CD8-positive, alpha-beta T cell (primary cell): ENCODE measurements at places on chromosomes 12 and 14.

DNA sequence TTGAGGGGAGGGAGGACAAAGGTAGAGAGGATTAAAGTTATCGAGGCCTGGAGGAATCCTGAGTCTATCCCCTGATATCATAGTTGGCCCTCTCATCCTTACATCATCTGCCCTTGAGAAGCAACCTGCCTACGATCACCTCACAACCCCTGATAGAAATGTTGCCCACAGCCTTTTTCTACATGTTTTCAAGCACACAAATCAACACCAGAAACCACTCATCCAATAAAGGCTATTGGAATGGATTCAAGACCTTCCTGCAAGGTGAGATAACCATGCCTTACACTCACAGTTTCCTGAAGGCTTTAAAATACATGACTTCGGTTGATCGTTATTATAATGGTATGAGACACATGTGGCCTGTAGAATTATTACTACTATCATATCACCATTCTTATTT is 175.7 kb upstream of the EGLN3 start:
- no peak for DNase-seq

DNA sequence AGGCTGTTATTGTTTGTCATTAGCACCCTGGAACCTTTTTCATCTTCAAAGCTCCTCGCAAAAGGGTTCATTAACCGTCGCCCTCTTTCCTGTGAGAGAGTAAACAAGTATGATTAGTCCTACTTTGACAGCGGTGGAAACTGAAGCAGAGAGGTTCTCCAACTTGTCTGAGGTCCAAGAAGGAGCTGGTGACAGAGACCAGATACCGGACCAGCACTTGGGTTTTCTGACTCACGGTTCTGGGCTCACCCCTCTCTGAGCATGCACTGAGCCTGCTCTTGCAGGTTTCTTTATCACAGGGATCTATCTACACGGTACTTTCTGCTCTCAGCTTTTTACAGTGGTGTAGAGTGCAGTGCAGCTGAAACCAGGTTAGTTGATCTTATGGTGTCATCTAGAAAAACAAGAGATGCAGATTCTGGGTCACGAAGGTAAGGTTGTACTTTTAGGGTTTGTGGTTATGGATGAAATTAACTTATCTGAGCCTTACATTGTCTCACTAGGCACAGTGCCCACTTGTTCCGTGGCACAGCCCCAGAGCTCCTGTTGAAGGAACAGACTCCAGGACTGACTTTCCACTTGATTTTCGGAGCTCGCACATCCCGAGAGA is 62.1 kb downstream of the PPP2R5C start:
- peak; percentile 58 for DNase-seq

GRCh38 chr12:32885831-32886230 is 10.7 kb downstream of the PKP2 start:
- DNase-seq, result no peak

DNA sequence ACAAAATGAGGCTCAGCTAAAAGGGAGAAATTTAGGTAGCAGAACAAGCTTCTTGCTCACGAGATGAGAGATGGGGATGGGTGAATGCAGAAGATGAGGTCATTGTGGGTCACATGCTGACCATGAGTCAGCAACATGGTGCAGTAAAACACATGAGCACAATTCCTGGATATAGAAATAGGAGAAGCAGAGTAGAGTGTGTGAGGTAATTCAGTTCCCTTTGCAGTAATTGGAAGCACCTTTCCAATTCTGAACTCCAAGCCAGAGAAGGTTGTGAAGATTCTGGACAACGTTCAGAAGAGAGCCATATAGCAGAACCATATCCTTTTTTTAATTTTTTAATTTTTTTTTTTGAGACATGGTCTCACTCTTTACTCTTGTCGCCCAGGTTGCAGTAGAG is 62.0 kb upstream of the LMNTD1 start:
- no peak for DNase-seq

DNA sequence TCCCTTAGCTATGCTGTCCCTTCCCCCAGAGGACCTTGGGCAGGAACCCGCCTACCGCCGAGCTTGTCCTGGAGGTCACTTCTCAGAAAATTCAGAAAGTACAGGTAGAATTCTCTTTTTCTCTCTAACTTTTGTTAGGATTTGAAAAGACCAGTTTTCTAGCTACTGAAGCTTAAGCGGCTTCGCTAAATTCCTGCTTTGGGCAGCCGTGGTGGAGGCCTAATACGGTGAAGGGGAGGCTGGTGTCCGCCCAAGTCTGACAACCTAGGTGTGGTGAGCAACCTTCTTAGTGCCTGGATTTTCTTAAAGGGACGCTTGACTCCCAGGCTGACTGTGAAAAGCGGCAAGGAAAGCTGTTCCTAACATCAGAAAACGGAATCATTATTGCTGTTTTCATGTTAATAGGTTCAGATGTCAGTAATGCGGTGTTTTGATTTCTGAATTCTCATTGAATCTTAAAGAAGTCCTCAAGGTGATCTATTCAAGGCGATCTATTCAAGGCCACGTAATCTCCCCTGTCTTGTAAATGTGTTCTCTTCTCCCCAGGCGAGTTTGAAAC is 835 bp downstream of the FGD4 start:
- DNase-seq, result no peak

GRCh38 chr12:124311292-124312109 is 16.6 kb downstream of the RFLNA start:
- DNase-seq, result no peak

GRCh38 chr12:75670216-75670615 is 158.8 kb upstream of the KRR1 start:
- DNase-seq, result no peak

GRCh38 chr14:101241807-101242278 is 319.5 kb upstream of the DIO3 start:
- DNase-seq, result no peak

DNA sequence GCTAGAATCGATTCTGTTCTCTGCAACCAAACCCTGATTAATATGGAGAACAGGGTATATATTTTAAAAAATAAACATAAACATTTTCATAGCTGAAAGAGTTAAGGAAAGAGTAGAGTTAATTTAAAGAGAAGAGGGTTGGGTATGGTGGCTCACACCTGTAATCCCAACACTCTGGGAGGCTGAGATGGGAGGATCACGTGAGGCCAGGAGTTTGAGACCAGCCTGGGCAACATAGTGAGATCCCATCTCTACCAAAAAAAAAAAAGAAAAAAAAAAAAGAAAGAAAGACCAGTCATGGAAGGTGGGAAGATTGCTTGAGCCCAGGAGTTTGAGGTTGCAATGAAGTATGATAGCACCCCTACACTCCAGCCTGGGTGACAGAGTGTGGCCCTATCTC is 25.5 kb downstream of the GTSF1 start:
- no peak for DNase-seq

DNA sequence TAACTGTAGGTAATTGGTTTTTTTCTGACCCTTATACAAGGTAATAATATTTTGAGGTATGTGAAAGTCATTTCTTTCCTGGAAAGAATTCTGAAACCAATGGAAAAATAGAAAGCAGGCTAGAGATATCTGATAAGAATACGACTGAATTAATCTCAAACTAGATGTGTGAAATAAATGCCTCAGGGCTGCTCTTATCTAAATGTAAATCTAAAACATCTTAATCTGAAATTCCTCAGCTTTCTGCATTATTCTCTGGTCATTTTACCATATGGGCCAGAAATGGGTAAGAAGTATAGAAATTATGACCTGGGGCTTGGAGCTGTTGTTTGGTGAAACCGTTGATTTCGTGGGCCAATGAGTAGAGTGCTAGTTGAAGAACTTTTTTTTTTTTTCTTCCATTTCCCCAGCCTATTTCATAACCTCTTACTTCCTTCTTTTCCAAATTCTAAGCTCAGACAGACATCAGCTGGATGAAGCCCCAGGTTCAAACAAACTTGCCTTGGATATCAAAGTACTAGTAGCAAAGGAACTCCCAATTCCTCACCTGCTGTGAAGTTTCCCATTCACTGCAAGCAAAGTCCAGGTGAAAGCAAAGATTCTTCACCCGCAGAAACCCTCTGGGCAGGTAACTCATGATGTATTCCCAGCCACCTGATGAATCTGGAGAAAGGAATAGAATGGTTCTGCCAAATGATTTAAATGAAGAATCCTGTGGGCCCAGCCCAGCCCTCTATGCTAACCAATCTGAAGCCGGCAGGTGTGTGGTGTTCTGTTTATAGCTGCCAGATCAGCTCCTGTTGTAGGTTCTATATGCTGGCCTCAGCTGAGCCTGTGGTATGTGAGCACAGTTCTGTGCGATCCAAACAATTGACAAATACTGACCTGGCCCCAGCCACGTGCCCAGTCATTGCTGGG is 9.7 kb upstream of the FOS start:
- DNase-seq, result no peak

DNA sequence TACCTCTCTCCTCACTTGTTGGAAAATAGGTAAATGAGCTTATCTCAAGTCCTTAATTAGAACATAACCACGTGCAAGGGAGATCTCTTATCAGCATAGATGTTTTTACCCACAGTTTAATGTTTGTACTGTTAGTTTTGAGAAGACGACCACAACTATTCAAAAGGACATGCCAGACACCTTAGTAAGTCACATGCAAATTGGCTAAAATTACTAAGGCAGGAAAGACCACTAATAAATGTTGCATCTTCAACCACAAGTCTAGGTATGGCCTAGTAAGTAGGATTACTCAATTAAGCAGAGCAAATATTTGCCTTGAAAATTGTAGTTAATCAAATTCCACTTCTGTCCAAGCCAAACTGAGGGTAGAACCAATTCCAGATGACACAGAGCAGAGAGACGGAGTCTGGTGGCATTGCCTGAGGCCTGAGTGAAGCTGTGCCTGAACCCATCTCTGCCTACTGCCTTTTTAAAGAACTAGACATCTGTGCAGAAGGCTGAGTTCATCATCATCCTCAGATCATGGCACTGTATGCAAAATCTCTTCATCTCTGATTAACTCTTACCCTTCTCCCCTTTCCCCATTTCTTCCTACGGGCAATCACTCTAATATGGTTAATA is 29.7 kb upstream of the CHST11 start:
- no peak for DNase-seq

DNA sequence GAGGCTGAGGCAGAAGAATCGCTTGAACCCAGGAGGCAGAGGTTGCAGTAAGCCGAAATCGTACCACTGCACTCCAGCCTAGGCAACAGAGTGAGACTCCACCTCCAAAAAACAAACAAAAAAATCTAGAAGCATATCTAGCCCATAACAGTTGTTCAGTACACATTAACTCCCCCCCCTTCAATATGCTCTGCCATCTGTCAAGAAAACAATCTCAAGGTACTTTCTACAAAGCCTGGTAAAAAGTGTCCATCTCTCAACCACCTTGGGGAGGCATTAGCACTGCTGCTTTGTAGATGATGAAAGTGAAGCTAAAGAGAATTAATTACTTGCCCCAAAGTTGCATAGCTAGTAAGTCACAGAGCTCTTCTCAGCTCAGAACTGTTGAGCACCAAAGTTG is 24.9 kb downstream of the LGALS3 start:
- DNase-seq, result no peak

DNA sequence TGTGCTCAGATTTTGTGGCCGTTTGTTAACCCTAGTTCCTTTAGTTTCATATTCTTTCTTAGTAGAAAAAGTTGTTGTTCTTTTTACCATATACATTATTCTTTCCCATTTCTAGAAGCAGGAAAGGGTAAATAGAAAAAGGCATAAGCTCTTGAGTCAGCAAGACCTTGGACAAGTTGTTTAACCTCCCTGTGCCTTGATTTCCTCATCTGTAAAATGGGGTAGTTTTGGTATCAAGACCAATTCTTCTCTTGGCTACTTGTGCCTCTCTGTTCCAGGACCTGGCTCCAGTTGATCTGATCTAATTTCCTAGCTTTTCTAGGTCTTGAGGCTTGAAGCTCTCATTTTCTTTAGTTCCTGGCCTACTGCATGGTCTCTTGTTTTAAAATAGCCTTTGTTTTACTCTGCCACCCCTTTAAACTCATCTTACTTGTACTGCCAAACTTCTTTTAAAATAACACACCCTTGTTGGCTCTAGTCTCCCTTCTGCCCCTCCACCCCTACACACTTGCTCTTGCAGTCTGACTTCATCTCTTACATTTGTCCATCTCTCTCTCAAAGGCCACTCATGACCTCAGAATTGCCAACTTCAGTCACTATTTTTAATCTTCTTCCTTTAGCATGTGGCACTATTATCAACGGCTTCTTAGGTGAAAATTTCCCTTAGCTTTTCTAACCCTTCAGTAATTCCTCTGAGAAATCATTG is 143.7 kb downstream of the TTLL5 start:
- no peak for DNase-seq

DNA sequence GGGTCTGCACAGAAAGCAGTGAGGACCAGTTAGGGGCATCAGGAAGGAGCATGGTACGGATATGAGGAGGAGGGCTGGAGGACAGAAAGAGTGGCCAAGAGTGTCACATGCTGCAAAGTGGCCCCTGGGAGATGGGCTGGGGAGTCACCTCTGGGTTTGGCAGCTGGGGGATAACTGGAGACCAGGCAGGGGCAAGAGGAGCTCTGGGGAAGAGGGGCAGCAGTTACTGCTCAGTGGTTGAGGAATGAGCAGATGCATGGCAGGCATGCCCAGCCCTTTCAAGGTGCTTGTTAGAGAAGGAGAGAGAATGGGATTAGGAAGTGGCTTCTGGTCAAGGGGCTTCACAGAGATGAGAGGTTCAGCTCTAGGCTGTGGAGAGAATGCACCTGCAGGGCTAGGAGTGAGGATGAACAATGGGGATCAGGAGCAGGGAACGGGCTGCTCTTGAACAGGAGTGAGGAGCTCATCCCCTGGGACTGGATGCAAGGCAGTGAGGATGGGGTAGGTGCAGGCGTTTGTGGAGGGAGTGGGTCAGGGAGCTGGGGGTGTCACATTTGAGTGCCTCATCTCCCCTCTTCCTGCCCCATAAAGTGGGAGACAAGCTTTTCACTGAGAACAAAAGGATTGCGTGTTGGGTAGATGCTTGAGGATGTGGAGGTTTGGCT is 127.5 kb downstream of the PAPOLA start:
- DNase-seq, result no peak

DNA sequence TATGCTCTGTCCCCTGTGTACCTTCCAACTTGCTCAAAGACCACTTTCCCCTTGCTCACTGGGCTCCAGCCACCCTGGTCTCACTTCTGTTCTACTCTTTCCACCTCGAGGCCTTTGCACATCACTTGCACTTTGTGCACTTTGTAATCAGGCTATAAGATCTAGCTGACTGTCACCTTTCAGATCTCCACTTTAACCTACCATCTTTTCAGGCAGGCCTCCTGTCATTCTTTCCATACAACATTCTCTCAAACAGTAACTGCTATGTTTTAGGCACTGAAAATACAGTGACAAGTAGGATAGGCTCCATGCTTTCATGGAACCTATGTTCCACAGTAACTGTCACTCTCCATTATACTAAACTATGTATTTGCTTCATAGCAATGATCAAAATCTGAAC is 14.0 kb downstream of the CPM start:
- no peak for DNase-seq

- DNase-seq, result no peak
Measured at GRCh38 chr12:41008472-41008871, 179.6 kb upstream of the PDZRN4 start.

DNA sequence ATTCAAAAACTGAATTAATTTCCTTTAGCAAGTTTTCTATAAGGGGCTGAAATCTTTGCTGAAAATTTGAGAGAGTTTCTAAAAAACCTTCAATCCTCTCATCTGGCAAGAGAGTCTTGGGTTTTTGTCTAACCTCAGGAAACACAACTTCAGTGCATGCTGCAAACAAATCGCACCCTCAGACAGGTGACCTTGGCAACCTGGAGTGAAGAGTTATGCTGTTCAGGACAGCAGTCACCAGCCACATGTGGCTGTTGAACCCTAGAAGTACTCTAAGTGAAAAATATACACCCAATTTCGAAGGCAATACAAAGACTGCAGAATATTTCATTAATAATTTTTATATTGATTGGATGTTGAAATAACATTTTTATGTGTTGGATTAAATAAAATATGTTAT is 184.8 kb downstream of the RPS29 start:
- no peak for DNase-seq

- DNase-seq, result no peak
Measured at GRCh38 chr12:5489760-5490406, 58.0 kb downstream of the NTF3 start.

GRCh38 chr14:89699071-89699470 is 255.5 kb downstream of the EFCAB11 start:
- DNase-seq, result no peak
